ENCODE measurements at places on chromosomes 4 and X.

GRCh38 chr4:53004497-53005148 is 142.5 kb downstream of the RASL11B start:
- no peak for DNase-seq

DNA sequence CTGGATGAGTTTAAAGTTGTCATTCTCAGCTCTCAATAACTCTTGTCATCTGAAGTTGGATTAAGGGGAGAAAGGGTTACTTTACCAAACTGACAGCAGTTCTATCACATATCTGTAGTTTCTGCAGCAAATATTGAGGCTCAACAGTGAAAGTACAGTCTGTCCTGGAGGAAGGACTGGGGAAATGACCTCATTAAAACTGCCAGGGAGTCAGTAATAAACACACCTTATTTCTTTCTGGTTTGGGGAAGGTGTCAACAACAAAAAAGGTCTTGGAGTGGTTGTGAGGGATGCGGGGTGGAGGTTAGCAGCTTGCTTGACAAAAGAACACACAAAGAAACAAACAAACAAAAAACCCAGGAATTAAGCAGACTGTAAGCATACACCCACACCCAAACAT is 1418.0 kb downstream of the STIM2 start:
- DNase-seq = no peak

GRCh38 chr4:152195888-152196287 is 340.0 kb downstream of the FBXW7 start:
- no peak for DNase-seq

- DNase-seq = no peak
These were observed 22.2 kb downstream of the CYBB start for GRCh38 chrX:37802028-37802427.

Data from stimulated activated CD8-positive, alpha-beta memory T cell treated with anti-CD3 and anti-CD28 coated beads, Interleukin-4, amount 100 ng/mL, for 1 hour (primary cell).